Activated CD8-positive, alpha-beta memory T cell treated with anti-CD3 and anti-CD28 coated beads, Interleukin-2, amount 10 ng/mL, durations not matched to agents 7 days and 5 days (primary cell): ENCODE measurements at places on chromosomes 3 and 15. TPM values are rescaled to one million over a fixed set of nuclear protein-coding genes. Genes with fewer than 3 reads are reported as not detected.

Gene TEX55
- not detected for total RNA-seq

Gene AMIGO3
- total RNA-seq: 0.19 TPM

Gene MYO5C
- 1.3 TPM for total RNA-seq

Gene GASK1A
- total RNA-seq: not detected

GRCh38 chr15:81073801-81074200 lies 60.3 kb upstream of the CFAP161 start:
- no peak overlapping the region for H3K4me3 ChIP-seq
- peaks cover 5% of the 10 kb centered on the region for H3K27me3 ChIP-seq
- peaks cover 26% of the 10 kb centered on the region for H3K4me1 ChIP-seq
- H3K36me3 ChIP-seq: peaks cover 9% of the 10 kb centered on the region

DNA sequence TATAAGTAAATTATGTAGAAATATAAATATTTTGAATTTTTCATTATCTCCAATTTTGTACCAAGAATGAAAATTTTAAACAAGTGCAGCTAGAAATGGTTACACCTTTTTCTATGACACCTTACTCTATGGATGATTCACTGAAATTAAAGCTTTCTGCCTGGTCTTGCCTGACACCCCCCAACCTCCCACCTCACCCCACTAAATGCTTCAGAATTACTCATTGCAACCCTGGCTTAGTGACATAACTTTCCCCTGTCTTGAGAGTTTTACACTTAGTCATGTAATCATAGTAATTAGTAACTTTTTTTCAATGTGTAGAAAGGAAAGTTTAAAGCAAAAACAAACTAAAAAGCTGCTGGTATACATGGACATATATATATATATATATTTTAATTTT lies 42.0 kb upstream of the MEIS2 start:
- no peak for DNase-seq
- no peaks in the 10 kb centered on the region for H3K4me1 ChIP-seq
- no peaks in the 10 kb centered on the region for H3K27me3 ChIP-seq
- H3K36me3 ChIP-seq: no peaks in the 10 kb centered on the region
- no peak overlapping the region for H3K27ac ChIP-seq

- no peaks in the 10 kb centered on the region for H3K27me3 ChIP-seq
- H3K4me1 ChIP-seq: peaks cover 32% of the 10 kb centered on the region
- H3K36me3 ChIP-seq: peaks cover 57% of the 10 kb centered on the region
- DNase-seq: peak; percentile 78
Observed at GRCh38 chr15:60362321-60363086, 35.3 kb downstream of the ANXA2 start.

- H3K4me1 ChIP-seq: no peaks in the 10 kb centered on the region
- no peaks in the 10 kb centered on the region for H3K27me3 ChIP-seq
- no peaks in the 10 kb centered on the region for H3K36me3 ChIP-seq
- no peak overlapping the region for H3K27ac ChIP-seq
- H3K4me3 ChIP-seq: no peak overlapping the region
Observed at GRCh38 chr3:127043041-127043641, 60.2 kb downstream of the PLXNA1 start.

DNA sequence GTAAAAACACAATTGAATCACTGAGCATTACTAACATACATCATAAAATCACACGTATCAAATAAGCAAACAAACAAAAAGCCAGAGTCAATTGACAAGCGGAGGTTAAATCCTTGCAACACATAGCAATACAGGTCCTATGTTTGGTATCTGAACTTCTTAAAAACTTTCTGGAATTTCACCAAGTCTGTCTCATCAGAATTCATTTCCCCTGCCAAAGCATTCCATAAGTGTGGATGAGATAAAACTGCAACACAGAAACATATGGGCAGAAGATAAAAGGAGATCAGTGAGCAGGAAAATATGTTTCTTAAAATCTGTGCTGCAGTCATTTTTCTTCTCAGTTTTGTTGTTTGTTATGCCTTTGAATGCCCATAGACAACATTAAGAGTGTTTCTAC lies 1155.5 kb downstream of the TBL1XR1 start:
- no peak overlapping the region for H3K4me3 ChIP-seq
- no peaks in the 10 kb centered on the region for H3K4me1 ChIP-seq
- H3K27ac ChIP-seq: no peak overlapping the region
- no peaks in the 10 kb centered on the region for H3K36me3 ChIP-seq
- H3K27me3 ChIP-seq: no peaks in the 10 kb centered on the region

DNA sequence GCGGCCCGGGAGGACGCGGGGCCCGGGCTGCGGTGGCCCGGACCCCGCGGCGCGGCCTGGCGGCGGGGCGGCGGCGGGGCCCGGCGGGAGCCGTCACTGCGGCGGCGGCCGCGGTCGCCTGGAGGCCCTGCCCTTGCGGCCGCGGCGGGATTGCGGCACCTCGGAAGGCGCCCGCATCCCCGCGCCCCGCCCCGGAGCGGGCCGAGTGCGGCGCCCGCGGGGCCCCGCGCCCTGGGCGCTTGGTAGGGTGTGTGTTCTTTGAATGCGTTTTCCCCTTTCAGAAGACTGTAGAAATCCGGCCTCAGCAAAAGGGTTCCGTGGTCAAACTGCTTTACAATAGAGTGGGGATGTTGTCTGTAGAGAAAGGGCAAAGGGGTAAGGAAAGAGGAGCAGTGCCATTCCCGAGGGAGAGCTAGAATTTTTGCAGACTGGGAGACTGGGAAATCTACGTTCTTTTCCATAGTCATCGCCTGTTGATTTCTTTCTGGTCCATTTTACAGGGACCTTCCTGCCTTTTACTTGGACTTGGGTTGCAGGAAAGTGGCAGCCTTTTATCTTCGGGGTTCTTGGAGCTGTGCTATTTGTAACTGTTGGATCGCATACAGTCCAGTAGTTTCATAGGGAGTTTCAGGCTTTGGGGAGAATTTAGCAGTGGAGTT lies 630 bp downstream of the SNRK start:
- peaks cover 21% of the 10 kb centered on the region for H3K36me3 ChIP-seq
- DNase-seq: peak; percentile 49
- peak overlapping the region; percentile 97 for H3K27ac ChIP-seq
- peaks cover 40% of the 10 kb centered on the region for H3K4me1 ChIP-seq
- peaks cover 2% of the 10 kb centered on the region for H3K27me3 ChIP-seq

GRCh38 chr3:194960446-194961032 lies 274.9 kb downstream of the FAM43A start:
- H3K27me3 ChIP-seq: peaks cover 4% of the 10 kb centered on the region
- no peak overlapping the region for H3K4me3 ChIP-seq
- no peaks in the 10 kb centered on the region for H3K4me1 ChIP-seq
- H3K27ac ChIP-seq: no peak overlapping the region
- no peaks in the 10 kb centered on the region for H3K36me3 ChIP-seq
